Stimulated activated CD4-positive, alpha-beta T cell treated with anti-CD3 and anti-CD28 coated beads, TNF-alpha, amount 100 ng/mL, for 48 hours (primary cell): ENCODE measurements at places on chromosomes 1 and 21.

GRCh38 chr1:229768232-229768631, 142.2 kb downstream of the URB2 start:
- DNase-seq, result no peak

- no peak for DNase-seq
Observed at GRCh38 chr21:18334066-18334465, 69.5 kb downstream of the TMPRSS15 start.

DNA sequence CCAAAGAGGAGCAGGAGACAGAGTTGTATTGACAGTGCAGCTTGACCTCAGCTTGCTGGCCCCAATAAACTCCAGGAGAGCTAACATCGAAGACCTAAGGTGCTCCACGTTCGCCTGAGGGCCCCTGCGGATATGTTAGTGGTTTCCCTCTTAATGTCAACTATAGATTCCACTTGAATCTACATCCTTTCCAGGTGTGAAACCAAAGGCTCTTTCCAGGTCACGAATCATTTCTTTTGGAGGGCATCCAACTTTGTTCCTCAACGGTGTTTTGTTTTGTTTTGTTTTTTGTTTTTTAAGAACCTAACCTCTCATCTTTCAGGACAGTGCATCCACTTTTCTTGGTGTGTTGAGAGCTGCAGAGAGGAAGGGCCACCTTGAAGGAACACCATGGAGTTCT, 267.6 kb upstream of the SGIP1 start:
- no peak for DNase-seq

GRCh38 chr1:183263886-183264602, 78.0 kb downstream of the LAMC2 start:
- DNase-seq, result no peak

- DNase-seq, result no peak
Observed at GRCh38 chr1:176193663-176194062, 13.4 kb downstream of the COP1 start.

DNA sequence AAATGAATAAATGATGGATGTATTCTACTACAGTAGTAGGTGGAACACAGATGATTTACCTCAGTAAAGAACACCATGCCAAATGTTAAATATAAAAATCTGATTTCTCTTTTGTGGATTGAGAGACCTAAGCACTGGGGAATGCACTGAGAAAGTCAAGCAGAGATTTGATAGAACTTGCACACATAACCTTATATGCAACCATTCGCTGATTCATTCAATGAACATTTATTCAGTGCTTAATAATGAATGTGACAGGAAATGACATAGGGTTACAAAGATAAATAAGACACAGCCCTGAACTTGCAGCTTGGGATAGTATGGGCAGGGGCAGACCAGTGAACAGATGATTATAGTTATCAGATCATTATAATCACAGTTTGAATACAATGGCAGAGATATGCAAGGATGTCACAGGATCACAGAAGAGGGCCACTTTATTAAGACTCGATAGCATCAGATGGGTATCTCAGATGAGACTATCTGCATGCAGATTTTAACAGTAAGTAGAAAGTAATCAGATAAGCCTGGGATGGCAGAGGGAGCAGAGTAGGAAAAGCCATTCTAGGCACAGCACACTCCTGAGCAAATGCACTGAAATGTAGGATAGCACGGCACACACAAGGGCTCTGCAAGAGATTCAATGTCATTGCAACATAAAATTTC, 169.4 kb downstream of the ASTN1 start:
- no peak for DNase-seq

GRCh38 chr21:38520511-38520910, 22.2 kb upstream of the ERG start:
- no peak for DNase-seq

- DNase-seq, result no peak
Observed at GRCh38 chr1:3453891-3454810, at the start of gene ARHGEF16. ARHGEF16 (plus strand) TSS chr1:3454665; CDS start chr1:3463085, 8,420 bp downstream.

DNA sequence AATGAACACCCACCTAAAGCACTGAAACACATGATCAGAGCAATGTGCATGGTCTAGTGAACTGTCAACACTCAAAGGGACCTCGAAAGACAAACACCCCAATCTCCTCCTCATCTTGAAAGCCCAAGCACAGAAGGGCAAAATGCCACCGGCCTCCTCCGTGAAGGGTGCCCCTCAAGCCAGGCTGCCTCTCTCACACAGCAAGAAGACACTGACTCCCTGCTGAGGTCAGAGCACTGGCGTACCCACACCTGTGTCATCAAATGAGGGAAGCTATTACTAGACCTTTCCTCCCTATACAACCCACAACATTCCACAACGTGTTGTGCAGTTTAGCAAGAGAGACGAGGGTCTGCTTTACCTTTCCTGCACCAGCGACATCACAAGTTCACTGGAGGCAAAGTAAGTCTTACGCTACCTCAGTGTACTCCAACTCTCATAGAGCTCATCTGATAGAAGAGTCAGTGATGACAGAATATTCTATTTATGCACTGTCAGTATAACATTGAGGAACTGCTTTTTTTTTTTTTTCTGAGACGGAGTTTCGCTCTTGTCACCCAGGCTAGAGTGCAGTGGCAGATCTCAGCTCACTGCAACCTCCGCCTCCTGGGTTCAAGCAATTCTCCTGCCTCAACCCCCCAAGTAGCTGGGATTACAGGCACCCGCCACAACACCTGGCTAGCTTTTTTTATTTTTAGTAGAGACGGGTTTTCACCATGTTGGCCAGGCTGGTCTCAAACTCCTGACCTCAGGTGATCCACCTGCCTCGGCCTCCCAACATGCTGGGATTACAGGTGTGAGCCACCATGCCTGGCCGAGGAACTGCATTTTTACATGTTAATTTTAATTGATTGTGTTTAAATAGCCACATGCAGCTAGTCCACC, 3.3 kb downstream of the SH3BP5L start:
- DNase-seq, result no peak

DNA sequence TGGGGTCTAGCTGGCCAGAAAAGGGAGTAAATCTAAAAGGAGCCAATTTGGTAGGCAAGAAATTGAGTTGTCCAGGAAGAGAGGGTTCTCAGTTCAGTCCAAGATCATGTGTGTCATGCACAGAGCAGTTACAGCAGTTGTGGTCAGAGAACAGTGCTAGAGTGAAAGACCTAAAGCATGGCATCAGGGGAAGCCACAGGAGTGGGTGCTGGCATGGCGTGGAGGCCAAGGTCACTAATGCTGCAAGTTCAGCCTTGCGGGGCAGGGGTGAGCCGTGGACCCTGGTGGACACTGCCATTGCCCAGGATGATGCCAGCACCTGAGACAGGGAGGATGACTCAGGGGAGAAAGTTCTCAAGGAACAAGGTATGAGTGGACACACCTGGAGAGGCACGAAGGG, 16.6 kb upstream of the TMEM125 start:
- DNase-seq, result no peak

GRCh38 chr1:85850238-85850637, 142.0 kb upstream of the ZNHIT6 start:
- no peak for DNase-seq

GRCh38 chr1:79469139-79469538, 462.6 kb upstream of the ADGRL4 start:
- DNase-seq, result no peak

- DNase-seq, result no peak
Observed at GRCh38 chr1:156750711-156751450, 594 bp downstream of the HDGF start.

GRCh38 chr21:34936883-34937563, 112.1 kb downstream of the RUNX1 start:
- DNase-seq, result no peak

DNA sequence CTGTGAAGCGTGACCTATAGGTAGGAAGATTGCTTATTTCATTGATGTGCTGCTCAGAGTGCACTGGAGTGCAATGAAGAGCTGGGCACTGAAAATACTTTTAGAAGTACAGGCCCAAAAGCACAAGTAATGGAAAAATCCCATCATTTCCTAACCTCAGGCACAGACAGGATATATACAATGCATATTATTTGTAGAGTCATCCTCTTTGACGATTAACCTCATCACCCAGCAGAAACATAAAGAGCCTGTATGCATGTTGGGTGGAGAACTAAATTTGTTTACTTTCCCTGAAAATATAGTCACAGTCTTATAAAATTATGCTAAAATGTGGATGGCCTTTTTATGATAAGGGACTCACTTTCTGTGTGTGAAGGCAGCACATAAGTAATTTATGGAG, 98.1 kb downstream of the TNNI3K start:
- DNase-seq, result no peak

DNA sequence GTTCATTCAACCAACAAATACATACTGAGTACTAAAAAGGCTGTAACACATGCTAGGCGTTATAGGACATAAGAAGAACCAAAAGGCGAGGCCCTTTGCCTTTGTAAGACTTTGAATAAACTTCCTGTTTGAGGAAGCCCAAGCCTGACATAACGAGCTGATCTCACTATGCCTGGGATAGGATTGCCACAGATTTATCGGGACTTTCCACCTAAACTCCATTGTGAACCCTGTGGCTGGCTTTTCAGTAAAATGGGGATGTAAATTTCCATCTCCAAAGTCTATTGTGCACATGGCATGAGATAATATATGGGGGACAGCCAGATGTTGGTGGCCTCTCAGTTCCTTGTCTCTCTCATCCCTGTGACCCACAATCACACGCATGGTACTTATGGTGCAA, 41.9 kb downstream of the LMO4 start:
- DNase-seq, result no peak

DNA sequence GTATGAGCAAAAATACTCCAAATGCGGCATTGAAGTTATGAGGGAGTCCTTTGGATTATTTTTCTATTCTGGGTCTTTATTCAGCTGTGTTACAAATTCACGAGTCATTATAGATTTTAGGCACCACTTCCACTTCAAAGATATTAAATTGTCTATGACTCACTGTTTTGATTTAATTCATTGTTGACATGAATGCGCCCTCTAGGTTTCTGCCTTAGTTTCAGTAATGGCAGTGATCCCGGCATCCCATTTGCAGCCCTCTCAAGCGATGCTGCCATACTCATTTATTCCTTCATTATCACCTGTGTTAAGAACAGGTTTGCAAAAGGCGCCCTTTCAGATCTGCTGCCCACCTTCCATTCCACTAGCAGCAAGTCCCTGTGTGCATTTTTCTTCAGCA, 14.0 kb downstream of the RSPO1 start:
- DNase-seq, result no peak

DNA sequence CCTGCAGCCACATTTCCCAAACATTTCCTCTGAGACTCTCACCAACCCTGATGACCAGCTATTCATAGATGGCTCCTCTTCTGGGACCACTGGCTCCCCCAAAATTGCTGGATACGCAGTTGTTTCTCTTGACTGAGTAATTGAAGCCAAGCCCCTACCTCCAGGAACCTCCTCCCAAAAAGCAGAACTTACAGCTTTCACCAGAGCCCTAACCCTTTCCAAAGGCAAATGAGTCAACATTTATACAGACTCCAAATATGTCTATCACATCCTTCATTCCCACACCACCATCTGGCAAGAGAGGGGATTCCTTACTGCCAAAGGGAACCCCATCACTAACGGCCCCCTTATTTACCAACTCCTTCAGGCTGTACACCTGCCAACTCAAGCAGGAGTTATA, 20.3 kb upstream of the CA6 start:
- DNase-seq, result no peak

- no peak for DNase-seq
Observed at GRCh38 chr1:41668967-41669366, 184.5 kb upstream of the EDN2 start.

DNA sequence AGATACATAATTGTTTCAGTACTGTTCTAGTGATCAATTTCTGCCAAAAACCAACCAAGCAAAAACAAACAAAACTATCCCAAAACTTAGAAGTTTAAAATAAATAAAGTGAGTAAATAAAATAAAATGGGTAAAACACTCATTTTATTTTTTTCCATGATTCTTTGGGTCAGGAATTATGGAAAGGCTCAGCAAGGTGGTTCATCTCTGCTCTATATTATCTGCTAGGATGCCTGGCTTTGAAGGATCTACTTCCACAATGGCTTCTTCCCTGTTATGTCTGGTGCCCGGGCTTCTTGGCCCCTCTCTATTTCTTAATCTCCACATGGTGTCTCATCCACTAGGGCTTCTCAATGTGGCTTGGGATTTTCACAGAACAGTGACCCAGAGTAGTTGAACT, 29.1 kb upstream of the ADAMTS1 start:
- no peak for DNase-seq

DNA sequence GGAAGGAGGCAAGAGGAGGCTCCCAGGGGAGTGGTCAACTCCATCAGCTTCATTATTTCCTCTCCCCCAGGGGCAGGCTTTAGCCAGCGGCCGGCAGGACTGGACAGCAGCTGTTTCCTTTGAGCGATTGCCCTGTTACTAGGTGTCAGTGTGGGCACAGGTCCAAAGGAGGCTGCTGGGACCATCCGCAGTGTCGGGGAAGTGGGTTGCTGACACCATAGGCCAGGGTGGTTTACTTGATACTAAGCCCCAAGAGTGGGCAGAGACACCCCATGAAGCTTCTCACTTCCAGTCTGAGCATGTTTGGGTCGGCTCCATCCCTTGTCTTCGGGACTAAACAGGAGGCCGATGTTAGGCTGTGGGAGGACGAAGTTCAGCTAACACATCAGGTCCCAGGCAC, 63.6 kb downstream of the KAZN start:
- DNase-seq, result no peak

DNA sequence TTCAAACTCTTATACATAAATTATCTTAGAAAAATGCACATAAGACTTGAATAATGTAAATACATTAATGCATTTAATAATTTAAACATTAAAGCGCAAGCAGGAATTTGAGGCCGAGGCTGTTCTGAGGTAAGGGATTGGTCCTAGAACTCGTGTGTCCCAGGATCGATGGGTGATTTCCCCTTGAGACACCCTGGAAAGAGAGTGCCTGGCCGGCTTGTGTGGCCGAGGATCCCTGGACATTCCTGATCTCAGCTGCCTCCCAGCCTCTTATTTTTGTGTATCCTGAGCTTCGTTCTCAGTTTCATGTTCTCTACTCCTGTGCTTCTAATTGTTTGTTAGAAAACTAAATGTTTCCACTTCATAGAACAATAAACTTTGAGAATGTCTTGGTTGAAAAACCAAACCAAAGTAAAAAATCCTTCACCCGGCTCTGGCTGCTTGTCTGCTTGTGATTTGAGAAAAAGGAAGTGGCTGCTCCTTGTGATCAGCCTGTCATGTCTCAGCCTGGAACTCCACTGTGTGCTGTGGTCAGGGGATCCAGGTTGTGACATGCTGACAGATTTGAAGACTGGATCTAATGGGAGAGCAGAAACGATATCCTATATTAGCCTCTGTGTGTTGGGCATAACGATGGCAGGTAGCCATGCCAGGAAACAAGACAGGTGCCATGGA, 40.7 kb downstream of the PEX14 start:
- no peak for DNase-seq

DNA sequence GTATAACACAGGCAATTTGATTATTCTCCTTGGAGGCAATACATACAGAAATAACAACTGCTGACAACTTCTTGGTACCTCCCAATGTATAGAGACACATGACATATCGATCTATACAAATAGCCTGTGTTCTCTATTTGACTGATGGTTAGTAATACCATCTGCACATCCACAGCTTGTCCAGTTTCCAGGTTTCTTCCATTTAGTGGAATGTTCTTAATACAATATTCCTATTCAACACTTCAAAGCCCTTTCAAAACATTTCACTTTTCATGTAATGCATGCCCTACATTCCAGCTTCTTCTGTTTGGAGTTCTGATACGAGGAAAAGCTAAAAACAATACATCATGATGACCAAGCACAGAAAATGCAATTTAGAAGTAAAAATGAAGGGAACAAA, 37.0 kb upstream of the GORAB start:
- DNase-seq, result no peak

- no peak for DNase-seq
Observed at GRCh38 chr1:186022184-186022583, 288.0 kb downstream of the HMCN1 start.
